ENCODE measurements at places on chromosomes 16 and 17.

- peak; percentile 4 for DNase-seq
Observed at GRCh38 chr16:76956394-76956793, 234.6 kb upstream of the MON1B start.

DNA sequence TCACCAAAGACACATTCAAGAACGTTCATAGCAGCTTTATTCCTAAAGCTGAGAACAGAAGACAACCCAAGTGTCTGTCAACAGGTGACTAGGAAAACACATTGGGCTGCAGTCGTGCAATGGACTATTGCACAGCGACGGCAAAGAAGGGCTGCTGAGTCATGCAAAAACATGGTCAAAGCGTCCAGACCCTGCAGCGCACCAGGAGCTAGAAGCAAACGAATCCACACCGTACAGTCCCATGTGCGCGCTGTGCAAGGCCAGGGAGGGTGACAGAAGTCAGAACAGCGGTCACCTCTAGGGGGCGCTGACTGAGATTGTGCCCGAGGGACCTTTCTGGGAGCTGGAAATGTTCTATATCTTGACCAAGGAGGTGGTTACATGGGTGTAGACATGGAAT, 266.4 kb downstream of the MAF start:
- no peak for DNase-seq

GRCh38 chr16:87851141-87851587, 18.1 kb downstream of the SLC7A5 start:
- no peak for DNase-seq

GRCh38 chr16:81522108-81522701, 77.6 kb downstream of the CMIP start:
- DNase-seq = no peak

DNA sequence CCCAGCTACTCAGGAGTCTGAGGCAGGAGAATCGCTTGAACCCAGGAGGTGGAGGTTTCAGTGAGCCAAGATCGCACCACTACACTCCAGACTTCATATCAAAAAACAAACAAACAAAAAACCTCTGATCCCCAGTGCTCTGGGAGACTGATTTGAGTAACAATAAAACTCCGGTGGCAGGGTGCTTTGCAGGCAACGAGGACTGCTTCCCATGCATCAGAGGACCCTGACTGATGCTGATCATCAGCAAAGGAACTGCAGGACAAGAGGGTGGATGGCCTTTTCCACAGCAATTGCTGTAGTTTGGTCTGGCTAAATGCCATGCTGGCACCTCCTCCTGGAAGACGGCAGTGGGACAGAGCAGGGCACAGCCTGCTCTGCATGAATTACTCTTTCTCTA, 6.4 kb upstream of the SLC39A11 start:
- DNase-seq = no peak

GRCh38 chr17:65334406-65334805, 197.2 kb downstream of the RGS9 start:
- peak; percentile 2 for DNase-seq

- no peak for DNase-seq
Observed at GRCh38 chr17:78399693-78400144, 21.3 kb downstream of the PGS1 start.

DNA sequence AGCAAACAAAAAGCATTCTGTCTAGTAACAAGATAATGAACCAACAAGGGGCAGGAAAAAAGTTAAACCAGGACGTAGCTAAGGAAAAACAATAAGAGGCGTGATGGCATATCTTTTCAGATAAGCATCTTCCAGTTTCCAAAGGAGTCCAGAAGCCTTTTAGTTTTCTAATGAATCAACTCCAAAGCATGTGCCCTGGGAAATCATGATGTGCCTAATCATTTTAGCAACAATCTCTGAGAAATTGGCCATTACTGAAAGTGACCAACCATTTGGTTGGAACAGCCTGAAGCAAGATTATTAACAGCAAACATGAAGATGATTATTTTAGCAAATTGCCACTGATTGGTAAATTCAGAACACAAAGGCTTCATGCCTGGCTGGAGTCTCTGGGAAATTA, 440.9 kb upstream of the MAF start:
- no peak for DNase-seq

- no peak for DNase-seq
Observed at GRCh38 chr16:82587289-82587688, 39.5 kb upstream of the CDH13 start.

GRCh38 chr16:88023786-88024185, 72.6 kb downstream of the BANP start:
- DNase-seq = no peak

GRCh38 chr16:73190688-73191659, 143.0 kb upstream of the ZFHX3 start:
- no peak for DNase-seq

GRCh38 chr17:75105126-75106080, 4.4 kb upstream of the ARMC7 start:
- DNase-seq = peak; percentile 40
